ENCODE measurements at places on chromosomes 13 and 19. TPM values are rescaled to one million over a fixed set of nuclear protein-coding genes. Genes with fewer than 3 reads are reported as not detected.
A peak's percentile ranks its signal among the peaks of the same experiment; 100 is the strongest.

GRCh38 chr19:17424743-17425365 lies 5.0 kb downstream of the MVB12A start:
- DNase-seq: no peak

The SMG9 gene
- polyA plus RNA-seq: 10.2 TPM

- DNase-seq: no peak
These were observed 840 bp upstream of the CCNA1 start for GRCh38 chr13:36431204-36432105.

DNA sequence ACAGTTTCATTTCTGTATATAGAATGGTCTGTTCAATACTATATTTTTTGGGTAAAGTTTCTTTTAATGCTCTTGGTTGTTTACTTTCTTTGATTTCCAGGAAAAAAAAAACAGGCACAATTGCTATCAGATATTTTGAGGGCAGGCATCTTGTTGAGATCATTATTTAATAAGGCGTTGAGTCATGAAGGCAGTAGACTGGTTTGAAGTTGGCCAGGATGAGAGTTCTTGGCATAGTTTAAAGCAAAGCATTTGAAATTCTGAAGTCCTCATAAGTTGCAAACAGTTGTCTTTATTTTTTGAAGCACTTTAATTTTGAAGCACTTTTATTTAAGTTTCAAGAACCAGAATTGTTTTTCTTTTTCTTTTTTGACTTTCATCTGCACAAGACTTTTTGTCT lies 2.6 kb upstream of the ZNF175 start:
- no peak for DNase-seq

DNA sequence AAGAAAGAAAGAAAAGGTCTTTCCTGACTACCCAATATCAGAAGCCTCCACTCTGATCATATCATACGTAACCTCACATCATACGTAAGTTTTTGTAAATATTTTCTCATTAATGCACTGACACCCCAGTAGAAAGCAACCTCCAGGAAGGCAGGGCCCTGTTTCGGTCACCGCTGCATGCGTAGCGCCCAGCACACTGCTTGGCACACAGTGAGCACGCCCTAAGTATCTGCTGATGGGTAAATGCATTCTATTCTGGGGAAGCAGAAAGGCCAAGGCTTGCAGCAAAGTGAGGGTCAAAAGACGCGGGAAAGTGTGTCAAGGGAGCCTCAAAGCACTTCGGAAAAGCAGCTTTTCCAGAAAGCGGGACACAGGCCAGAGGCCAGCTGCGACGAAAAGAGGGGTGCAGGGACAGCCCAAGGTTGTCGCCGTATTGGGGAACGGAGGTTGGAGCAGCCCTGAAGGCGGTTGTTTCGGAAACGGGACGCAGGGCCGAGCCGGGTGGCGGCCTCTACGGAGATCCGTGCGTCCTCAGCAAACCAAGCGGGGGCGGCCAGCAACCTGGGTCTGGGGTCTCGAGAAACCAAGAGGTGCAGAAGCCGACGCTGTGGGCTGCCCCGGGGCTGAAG lies 463 bp downstream of the SUGP1 start:
- no peak for DNase-seq

GRCh38 chr13:98240135-98240534 lies 63.1 kb upstream of the RNF113B start:
- no peak for DNase-seq

GRCh38 chr13:113754691-113755090 lies 4.3 kb upstream of the TMEM255B start:
- DNase-seq: no peak

DNA sequence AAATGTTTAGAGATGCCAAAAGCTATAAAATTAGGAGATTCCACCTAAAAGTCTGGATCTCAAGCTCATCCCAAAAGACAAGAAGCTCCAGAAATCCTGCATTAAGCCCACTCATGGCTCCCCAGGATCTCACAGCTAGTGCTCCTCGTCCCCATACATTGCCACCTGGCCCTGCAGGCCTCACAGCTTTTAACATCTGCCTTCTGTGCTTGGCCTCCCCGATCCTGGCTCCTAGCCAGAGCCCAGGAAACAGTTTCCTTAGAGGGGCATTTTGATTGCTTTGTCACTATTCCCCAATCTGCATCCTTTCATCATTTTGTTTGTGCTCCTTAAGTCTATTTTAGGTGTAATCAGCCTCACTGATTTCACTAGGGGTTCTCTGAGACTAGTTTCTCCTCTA lies 14.5 kb upstream of the DCT start:
- DNase-seq: no peak

- no peak for DNase-seq
These were observed 58.1 kb downstream of the MRPL57 start for GRCh38 chr13:21234526-21234925.

DNA sequence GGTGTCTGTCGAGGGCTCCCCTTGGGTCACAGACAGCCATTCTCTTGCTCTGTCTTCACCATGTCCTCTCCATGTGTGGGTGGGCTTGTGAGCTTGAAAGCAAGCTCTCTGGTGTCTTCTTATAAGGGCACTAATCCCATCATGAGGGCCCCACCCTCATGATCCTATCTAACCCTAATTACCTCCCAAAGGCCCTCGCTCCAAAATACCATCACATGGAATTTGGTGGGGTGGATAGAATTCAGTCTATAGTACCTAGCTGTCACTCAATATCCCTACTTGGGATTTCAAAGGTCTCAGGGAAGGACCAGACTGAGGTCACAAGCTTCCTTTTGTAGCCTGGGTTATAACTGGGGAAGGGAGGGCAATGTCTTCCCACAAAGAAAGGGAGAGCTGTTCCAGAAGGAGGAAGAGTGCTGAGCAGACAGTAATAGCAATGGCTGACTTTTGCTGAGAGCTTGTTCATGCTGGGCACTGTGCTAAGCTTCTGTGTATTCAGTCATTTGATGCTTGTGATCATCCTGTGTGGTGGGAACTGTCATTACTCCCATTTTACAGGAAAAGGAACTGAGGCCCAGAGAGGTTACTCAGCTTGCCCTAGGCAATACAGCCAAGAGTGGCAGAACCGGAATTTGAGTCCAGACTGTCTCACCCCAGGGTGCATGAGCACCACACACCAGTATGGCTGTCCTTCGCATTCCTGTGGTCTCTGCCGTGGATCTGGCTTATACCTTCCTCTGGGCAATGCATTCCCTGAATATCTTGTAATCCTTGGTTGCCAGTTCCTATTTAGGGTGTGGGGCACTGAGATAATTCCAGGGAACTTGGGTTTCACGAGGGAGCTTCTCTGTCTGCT lies 8.2 kb downstream of the FXYD5 start:
- peak; percentile 64 for DNase-seq

The OR10H1 gene
- not detected for polyA plus RNA-seq

The LRRC4B gene
- 0.02 TPM for polyA plus RNA-seq

The SIGLEC5 gene
- polyA plus RNA-seq: not detected

DNA sequence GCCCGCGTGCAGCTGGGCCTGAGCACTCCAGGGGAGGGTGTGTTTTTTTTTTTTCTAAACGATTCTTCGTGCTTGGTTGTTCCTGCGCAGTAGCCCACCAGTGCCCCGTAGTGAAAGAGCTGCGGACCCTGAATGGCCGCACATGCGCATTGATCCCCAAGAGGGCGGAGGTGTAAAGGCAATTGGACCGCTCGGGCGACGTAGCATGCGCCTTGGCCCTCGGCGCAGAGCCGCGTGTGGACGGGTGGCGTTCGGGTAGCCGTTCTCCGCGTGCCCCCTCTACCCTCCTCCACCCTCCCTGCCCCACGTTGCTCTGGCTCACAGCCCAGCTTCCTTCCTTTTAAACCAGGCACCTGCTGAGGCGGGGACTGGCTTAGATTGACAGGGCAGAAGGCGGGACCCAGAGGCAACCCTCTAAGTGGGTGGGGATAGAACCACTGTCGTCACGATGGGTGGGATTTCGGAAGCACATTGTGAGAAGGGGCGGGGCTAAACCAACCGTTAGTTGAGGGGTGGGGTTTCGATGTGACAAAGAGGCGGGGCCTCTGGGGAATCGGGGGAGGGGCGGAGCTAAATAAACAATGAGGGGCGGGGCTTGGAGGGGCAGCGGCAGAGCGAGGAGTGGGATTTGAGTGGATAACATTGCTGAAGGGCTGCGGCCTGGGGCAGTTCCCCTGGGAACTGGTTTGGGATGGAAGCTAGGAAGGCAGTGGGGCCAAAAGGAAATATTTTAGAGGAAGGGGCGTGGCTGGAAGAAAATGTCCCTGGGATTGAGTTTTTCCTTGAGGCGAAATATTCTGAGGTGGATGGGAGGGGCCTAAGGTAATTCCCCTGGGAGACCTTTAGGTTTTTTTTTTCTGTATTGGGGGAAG lies 543 bp upstream of the NUP62 start:
- DNase-seq: peak; percentile 98

The MEIS3 gene
- 30.5 TPM for polyA plus RNA-seq

The DNAJC15 gene
- polyA plus RNA-seq: 33.6 TPM

The ZNF556 gene
- 0.02 TPM for polyA plus RNA-seq

The ATP5F1D gene
- polyA plus RNA-seq: 53.8 TPM

GRCh38 chr19:54179921-54180461 lies 7.0 kb upstream of the TMC4 start:
- DNase-seq: peak; percentile 64

Data from fibroblast of lung (primary cell).